ENCODE measurements at places on chromosomes 16 and 17.

- no peak for DNase-seq
These were observed 452.0 kb downstream of the NPIPA7 start for GRCh38 chr16:16830973-16831372.

DNA sequence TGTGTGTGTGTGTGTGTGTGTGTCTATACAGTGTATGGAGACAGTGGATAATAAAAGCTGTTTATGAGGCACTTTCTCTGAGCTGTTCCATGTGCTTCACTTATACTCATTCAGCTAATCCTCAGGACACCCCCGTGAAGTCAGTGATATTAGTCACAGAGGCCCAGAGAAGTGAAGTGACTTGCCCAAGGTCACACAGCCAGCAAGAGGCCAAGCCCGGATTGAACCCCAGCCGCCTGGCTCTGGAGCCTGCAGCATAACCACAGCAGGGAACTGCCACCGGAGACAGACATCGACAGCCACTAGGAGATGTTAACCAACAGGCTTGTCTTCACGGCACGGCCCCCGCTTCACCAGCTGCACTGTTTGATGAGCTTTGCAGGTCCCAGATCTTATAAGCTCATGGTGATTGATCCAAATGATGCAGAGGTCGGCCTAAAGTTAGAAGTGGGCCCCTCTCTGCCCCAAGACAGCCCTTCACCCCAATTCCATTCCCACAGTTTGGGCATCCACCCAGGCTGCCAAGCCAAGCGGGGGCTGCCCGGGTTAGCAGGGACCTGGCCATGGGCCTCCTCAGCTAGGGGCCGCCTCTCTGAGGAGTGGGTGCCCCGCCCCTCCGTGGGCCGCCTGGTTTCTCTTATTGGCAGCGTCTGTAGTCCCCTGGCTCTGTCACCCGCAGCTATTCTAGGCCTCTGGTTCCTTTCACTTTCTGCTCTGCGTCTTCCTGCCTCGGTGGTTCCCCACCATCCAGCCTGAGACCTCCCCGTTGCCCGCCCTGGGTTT lies 30.9 kb downstream of the SOCS1 start:
- DNase-seq = no peak

- no peak for DNase-seq
These were observed 637 bp downstream of the RPL23A start for GRCh38 chr17:28720247-28720996.

DNA sequence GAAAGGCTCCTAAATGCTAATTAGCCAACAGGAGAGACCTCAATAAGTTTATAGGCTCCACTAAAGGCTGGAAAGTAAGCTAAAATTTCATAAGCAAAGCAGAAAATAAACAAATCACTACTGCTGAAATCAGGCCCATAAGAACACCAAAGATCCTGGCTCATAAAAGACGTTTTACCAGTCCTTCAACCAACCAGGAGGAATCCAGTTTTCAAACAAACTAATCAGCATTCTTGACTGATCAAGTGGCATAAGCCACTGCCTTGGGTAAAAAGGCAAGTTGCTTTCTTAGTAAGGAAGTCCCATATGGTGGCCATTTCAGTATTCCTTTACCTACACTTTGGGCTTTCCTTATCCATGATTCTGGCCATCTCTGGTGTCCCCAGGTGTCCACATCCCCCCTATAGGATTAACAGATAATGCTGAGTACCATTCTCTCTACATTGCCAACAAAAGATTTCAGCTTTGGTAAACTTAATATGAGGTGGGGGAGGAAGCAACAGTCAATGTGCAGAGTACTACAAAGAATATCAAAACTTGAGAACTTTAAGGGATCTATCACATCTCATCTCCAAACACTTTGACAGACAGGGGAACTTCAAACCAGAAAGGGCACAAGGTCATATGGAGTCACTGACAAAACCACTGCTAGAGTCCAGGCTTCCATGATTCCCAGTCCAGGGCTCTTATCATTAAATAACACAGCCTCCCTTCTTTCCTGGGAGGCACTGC lies 1.3 kb downstream of the TOM1L2 start:
- DNase-seq = no peak

GRCh38 chr17:33517746-33518145 lies 224.7 kb upstream of the ASIC2 start:
- no peak for DNase-seq

- DNase-seq = no peak
These were observed 4.4 kb downstream of the SNAI3 start for GRCh38 chr16:88681709-88682451.

- no peak for DNase-seq
These were observed 7.5 kb downstream of the NME3 start for GRCh38 chr16:1763521-1764511.

DNA sequence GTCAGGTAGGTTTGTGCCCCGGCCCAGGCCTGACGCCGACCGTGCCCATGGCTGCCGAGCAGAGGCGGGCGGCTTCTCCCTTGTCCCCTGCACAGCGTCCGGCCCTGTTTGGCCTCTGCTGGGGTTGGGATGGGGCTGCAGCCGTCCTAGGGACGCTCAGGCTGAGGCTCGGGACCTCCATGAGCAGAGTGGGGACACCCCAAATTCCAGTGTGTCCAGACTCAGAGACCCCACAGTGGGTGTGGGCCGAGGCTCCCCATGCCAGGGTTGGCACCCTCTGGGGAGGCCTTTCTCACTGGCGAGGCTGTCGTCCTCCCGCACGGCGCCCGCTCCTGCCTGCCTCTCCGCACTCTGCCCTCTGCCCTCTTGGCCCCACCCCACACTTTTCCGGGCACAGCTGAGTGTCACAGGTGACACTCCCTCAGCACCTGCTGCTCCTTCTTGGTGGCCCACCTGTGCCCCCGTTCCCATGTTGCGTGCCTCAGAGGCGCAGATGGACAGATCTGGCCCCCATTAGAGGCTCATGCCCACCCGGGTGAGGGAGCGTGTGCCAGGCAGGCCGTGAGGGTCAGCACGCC lies 16.1 kb downstream of the TRAF7 start:
- no peak for DNase-seq

GRCh38 chr17:64036198-64036922 lies 15.9 kb upstream of the ICAM2 start:
- no peak for DNase-seq

GRCh38 chr16:13425836-13426235 lies 494.1 kb upstream of the ERCC4 start:
- DNase-seq = no peak

- no peak for DNase-seq
These were observed 1.5 kb downstream of the HOXB5 start for GRCh38 chr17:48592057-48592514.

- DNase-seq = no peak
These were observed 52.5 kb downstream of the ARHGAP27 start for GRCh38 chr17:45380046-45380765.

- no peak for DNase-seq
These were observed 81.0 kb upstream of the MYOCD start for GRCh38 chr17:12584727-12585126.

GRCh38 chr17:59893676-59894100 lies 767 bp downstream of the RPS6KB1 start:
- no peak for DNase-seq

DNA sequence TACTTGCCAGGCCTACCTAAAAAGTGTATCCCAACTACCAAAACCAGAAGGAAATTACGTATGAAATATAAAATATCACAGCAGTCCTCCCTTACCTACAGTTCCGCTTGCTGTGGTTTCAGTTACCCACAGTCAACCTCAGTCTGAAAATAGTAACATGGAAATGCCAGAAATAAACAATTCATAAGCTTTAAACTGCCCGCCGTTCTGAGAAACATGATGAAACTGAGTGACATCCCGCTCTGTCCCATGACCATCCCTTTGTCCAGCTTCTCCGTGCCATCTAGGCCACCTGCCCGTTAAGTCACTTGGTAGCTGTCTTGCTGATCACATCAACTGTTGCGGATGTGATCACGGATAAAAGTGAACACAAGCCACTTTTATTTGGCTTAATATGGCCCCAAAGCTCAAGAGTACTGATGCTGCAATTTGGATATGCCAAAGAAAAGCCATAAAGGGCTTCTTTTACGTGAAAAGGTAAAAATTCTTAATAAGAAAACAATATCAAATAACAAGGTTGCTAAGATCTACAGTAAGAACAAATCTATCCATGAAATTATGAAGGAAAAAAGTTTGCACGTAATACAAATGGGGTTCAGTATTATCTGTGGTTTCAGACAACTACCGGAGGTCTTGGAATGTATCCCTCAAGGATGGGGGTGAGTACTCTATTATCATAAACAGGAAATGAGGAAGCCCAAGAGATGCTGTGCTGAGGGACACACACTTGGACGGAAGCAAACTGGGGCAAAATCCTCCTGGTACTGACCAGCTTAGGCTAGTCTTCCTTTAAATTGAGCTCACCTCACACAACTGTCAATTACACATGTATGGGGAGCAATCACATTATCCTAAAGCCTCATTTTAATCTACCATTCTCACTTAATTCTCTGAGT lies 8.2 kb downstream of the USP22 start:
- no peak for DNase-seq

DNA sequence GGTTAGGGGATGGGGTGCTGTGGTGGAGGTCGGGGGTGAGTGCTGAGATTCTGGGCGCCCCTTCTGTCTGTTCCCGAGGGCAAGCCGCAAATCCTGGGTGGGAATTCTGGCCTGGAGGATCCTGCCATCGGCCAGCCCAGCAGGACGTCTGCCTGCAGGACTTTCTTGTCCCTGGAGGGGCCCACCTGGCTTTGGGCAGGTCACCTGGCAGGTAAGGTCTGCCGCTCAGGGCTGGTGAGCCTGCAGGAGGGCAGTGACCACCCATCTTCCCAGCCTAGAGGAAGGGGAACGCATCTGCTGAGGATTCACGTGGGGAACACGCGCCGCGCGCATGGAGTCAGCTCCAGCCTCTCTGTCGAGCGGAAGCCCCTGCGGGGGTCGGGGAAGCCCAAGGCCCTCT lies 5.4 kb downstream of the RNF222 start:
- DNase-seq = no peak

DNA sequence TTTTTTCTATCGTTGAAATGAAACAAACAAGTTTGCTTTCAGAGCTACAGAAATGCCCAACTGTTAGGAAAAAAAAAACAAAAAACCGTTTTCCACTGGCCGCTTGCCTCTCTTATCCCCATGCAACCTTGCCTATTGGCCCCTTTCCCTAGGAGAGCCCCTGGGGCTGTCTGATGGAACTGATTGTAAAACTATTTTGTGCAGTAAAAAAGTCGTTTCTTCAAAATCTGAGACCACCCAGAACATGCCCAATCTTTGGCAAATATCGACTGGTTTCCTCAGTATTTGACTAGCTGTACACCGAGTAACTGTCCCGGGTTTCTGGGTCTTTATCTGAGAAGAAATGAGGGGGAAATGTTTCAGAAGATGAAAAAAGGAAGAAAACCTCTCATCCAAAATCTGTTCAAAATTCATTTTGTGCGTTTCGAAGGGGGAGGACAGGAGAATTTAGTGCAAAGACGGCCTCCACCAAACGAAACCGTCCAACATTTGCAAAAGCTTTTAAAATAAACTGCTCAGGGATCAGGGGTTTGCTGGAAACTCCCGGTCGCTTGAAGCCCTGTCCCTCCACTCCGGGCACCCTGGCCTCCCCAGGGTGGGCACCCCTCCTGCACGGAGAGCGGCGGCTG lies 1.1 kb upstream of the GNAO1 start:
- no peak for DNase-seq

GRCh38 chr17:74404218-74404617 lies 27.7 kb upstream of the GPRC5C start:
- no peak for DNase-seq

- DNase-seq = no peak
These were observed 374.5 kb upstream of the MON1B start for GRCh38 chr16:76816475-76816874.

GRCh38 chr17:70365091-70365583 lies 195.8 kb downstream of the KCNJ2 start:
- peak; percentile 13 for DNase-seq

DNA sequence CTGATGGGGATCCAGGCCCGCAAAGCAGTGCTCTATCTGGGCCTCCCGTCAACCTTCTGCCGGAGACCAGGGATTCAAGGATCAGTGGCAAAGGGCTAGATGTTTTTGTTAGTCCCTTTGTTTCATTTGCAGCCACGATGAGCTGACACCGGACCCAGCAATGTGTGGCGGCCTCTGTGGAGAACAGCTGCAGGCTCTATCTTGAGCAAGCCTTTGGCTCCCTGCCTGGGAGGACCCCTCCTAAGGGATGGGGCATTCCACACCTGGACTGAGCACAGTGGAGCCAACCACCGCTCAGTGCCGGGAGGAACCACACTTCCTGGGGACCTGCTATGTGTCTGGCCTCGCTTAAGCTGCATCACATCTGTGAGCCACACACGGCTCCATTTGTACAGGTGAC lies 215.8 kb downstream of the RBFOX3 start:
- no peak for DNase-seq

DNA sequence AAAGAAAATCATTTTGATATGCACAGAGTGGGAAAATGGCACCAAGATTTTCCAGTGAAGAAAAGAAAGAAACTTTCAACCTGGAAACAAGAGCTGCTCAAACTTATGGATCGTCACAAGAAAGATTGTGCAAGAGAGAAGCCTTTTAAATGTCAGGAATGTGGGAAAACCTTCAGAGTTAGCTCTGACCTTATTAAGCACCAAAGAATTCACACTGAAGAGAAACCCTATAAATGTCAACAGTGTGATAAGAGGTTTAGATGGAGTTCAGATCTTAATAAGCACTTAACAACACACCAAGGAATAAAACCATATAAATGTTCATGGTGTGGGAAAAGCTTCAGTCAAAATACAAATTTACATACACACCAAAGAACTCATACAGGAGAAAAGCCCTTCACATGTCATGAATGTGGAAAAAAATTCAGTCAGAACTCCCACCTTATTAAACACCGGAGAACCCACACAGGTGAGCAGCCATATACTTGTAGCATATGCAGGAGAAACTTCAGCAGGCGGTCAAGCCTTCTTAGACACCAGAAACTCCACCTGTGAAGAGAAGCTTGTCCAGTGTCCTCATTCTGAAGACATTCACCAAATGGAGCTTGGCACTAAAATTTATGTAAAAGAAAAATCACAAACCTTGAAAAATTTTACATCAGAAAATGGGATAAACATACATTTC lies 12.2 kb downstream of the ZNF75A start:
- no peak for DNase-seq

DNA sequence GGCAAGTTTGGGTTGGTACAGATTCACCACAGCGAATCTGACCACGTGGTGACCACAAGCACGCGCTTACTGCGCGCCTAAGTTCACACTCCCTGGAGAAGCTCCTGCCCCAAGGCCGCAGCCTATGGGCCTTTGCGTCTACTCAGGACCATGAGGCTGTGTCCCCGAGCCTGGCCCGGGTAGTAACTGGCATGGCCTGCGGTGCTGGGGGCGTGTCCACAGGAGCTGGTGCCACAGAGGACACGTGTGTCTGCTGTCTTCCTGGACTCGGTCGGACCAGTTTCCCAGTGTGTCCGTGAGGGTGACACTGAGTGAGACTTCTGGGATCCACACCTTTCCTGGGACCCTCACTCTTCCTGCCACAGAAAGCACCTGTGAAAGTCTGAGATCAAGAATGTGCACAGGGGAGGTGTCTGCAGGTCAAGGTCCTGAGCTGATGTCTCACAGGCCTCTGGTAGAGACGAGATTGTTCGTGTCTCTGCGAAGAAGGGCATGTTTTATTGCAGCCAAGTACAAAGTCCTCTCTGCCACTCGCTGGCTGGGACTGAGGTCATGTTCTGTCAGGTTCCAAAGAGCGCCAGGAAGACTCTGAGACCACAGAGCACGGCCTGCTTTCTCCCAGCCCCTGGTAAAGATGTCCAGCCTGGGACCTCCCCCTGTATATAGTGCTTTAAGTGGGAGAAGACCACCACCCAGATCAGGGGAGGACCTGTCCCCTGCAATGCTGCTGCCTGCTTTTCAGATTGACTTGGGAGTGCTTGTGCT lies 25.2 kb upstream of the CAPN15 start:
- DNase-seq = no peak

- no peak for DNase-seq
These were observed 2.4 kb upstream of the TAOK2 start for GRCh38 chr16:29971304-29971703.
